ENCODE measurements at places on chromosomes 16 and 17. TPM values are rescaled to one million over a fixed set of nuclear protein-coding genes. Genes with fewer than 3 reads are reported as not detected.

The PABPN1L gene
- total RNA-seq, result not detected

The USP43 gene
- total RNA-seq, result 4.1 TPM

The AGRP gene
- total RNA-seq, result not detected

The PKD1 gene
- 54.4 TPM for total RNA-seq

The SLC12A3 gene
- not detected for total RNA-seq

The KRT36 gene
- total RNA-seq, result not detected

The RNF135 gene
- 25.7 TPM for total RNA-seq

The HSF4 gene
- total RNA-seq, result 14.0 TPM

The KCNJ18 gene
- 0.07 TPM for total RNA-seq

The CMTM1 gene
- 1.6 TPM for total RNA-seq

The CDRT15 gene
- not detected for total RNA-seq

The NEUROD2 gene
- 0.01 TPM for total RNA-seq

The SOX15 gene
- total RNA-seq, result 0.16 TPM

The CNGB1 gene
- total RNA-seq, result 0.08 TPM
